Smooth muscle cell of the pulmonary artery (primary cell): ENCODE measurements at places on chromosomes 2 and 18. TPM values are rescaled to one million over a fixed set of nuclear protein-coding genes. Genes with fewer than 3 reads are reported as not detected.

Gene ANKRD30B
- total RNA-seq, result 0.73 and 1.4 TPM in 2 replicates

Gene MTCL1
- total RNA-seq, result 22.6 and 86.5 TPM in 2 replicates

Gene HOXD9
- total RNA-seq, result not detected in 2 replicates

Gene FARP2
- total RNA-seq, result 40.2 and 49.1 TPM in 2 replicates

Gene IL36RN
- total RNA-seq, result not detected in 2 replicates

Gene TDRD15
- total RNA-seq, result not detected in 2 replicates

Gene SLC5A7
- not detected in 2 replicates for total RNA-seq
